ENCODE measurements at places on chromosomes 11 and 22.

- no peak for DNase-seq
Measured at GRCh38 chr11:88420165-88420791, 82.7 kb upstream of the CTSC start.

GRCh38 chr11:44823868-44824267, 97.1 kb downstream of the TSPAN18 start:
- DNase-seq = no peak

DNA sequence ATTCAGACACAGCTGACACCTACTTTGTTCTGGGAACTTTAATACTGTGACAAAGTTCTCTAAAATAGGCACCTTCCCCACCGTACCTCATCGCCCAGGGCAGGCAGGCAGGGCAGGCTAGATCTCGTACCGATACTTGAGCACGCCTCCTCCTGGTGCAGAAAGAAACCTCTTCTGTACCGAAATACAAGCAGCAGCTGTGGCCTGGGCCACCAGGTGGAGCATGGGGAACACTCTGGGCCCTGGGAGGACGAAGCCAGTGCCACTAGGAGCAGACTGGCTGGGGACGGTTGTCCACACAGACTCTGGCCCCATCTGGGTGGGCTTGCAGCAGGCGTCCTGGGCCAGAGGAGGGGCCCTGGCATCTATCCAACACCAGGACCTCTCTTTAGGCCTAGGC, 12.8 kb downstream of the PMM1 start:
- DNase-seq = peak; percentile 29

DNA sequence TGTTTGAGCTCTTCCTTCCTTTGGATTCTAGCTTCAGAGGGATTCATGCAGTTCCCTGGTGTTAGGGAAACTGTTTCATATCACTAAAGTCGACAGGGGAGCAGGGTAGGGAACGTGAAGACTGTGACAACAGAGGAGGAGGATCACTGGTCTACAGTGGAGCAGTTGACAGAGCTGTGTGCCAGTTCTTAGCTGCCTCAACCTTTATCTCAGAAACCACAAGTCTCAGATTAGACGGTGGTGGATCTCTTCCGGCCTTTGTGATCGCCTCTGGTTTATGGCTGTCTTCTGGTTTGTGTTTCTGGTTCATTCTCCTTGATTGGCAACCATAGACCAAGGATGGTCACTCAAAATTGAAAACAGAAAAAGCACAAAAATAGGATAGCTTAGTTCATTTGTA, 538.9 kb upstream of the API5 start:
- DNase-seq = no peak

- no peak for DNase-seq
Measured at GRCh38 chr11:3368199-3368598, 10.7 kb downstream of the ZNF195 start.

GRCh38 chr22:39184586-39185577, 32.4 kb upstream of the CBX7 start:
- no peak for DNase-seq

All from hindlimb muscle (tissue), 1 donor.